ENCODE measurements at places on chromosomes 5 and 9. TPM values are rescaled to one million over a fixed set of nuclear protein-coding genes. Genes with fewer than 3 reads are reported as not detected.

Gene CACNA1B
- total RNA-seq: under 0.01 TPM

Gene PHF24
- 0.30 TPM for total RNA-seq

Gene PAXX
- total RNA-seq: 13.5 TPM

Gene PTGES
- total RNA-seq: 162 TPM

Gene N4BP3
- total RNA-seq: under 0.01 TPM

Gene TPPP
- total RNA-seq: 0.37 TPM

Gene KIAA1958
- total RNA-seq: 0.89 TPM

Gene KCNMB1
- 0.05 TPM for total RNA-seq

Gene RNF183
- not detected for total RNA-seq

Gene RANBP17
- 18.2 TPM for total RNA-seq

Gene CDH6
- total RNA-seq: 82.3 TPM

Gene LRRC19
- total RNA-seq: not detected

Gene TLE1
- total RNA-seq: 30.6 TPM

Gene ABCA1
- total RNA-seq: 198 TPM

Gene TTLL11
- 4.6 TPM for total RNA-seq

Gene SPATA31C1
- total RNA-seq: not detected

Gene ARL14EPL
- not detected for total RNA-seq

Gene LEAP2
- 0.18 TPM for total RNA-seq

Gene BSPRY
- not detected for total RNA-seq

Gene TAF11L13
- total RNA-seq: not detected

Gene IFNE
- 61.8 TPM for total RNA-seq

Gene TMEM232
- 1.7 TPM for total RNA-seq

Gene CAMK4
- 10.3 TPM for total RNA-seq

Gene BTNL9
- not detected for total RNA-seq

Gene EFNA5
- 4.2 TPM for total RNA-seq

Gene OTP
- not detected for total RNA-seq

Gene PTGER4
- 2.7 TPM for total RNA-seq

Gene MYO10
- total RNA-seq: 264 TPM

Gene ENTPD8
- total RNA-seq: not detected

Gene PDGFRB
- 69.6 TPM for total RNA-seq

Gene ZDHHC11B
- not detected for total RNA-seq

Gene QRFP
- total RNA-seq: not detected

Gene PCDHGA4
- 5.8 TPM for total RNA-seq

Gene CDH18
- total RNA-seq: 2.7 TPM

Gene C5orf46
- 16.0 TPM for total RNA-seq

Gene RPL7A
- 1,358 TPM for total RNA-seq

Gene NIM1K
- total RNA-seq: 1.2 TPM

Gene ST6GALNAC6
- 25.0 TPM for total RNA-seq

Gene DRD1
- total RNA-seq: not detected

Gene CLTB
- 86.4 TPM for total RNA-seq

Gene PCDHB12
- 0.30 TPM for total RNA-seq

Gene HAVCR2
- total RNA-seq: not detected

Gene FOXD4L6
- 0.37 TPM for total RNA-seq

Gene HSD17B4
- total RNA-seq: 255 TPM

Gene SRP19
- total RNA-seq: 105 TPM

Gene NR6A1
- total RNA-seq: under 0.01 TPM

Gene CREB3
- total RNA-seq: 97.4 TPM

Gene FOXD1
- 10.7 TPM for total RNA-seq

Gene ITGA2
- total RNA-seq: 72.5 TPM

Gene OLFML2A
- total RNA-seq: 2.1 TPM

Gene MTX3
- 19.3 TPM for total RNA-seq

Gene ARHGEF28
- 8.1 TPM for total RNA-seq

Gene IRX1
- total RNA-seq: not detected

Gene PCDHGA2
- total RNA-seq: 3.5 TPM

Gene NIPAL4
- 0.14 TPM for total RNA-seq

Data from smooth muscle cell of the umbilical artery (primary cell).